Hematopoietic multipotent progenitor cell treated with erythropoietin and hydrocortisone succinate and interleukin-3 and kit ligand, for 4 days (in vitro differentiated cells): ENCODE measurements at places on chromosomes 12 and 14.

DNA sequence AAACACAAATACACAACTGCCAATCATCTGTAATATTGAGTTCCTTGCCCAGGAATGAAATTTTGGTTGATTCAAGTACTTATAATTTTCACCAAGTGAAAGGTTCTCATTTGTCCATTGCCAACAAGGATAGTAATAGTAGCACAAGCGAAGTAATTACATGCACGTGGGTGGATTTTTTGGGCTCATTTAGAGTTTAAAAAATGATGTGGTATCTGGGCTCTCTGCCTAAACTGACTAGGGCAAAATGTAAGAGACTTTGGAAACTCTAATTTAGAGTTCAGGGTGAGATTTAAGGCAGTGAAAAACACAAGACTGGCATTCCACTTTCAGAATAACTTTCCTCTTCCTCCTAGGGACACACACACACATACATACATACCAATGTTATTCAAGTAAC, 111.7 kb downstream of the MYRFL start:
- DNase-seq = no peak

DNA sequence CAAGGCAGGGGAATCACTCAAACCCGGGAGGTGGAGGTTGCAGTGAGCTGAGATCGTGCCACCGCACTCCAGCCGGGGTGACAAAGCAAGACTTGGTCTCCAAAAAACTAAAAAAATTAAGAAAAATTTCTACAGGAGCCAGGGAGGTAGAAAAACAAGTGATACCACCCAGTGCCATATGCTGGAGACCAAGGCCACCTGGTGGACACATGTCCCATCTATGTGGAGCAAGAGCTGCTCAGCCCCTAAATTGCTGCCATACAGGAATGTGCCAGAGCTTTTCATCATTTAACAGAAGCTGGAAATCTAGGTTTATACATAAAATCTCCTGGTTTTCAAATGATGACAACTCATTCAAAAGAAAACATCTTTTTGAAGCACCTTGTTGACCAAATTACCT, 61.4 kb upstream of the ELK3 start:
- DNase-seq = peak; percentile 81

DNA sequence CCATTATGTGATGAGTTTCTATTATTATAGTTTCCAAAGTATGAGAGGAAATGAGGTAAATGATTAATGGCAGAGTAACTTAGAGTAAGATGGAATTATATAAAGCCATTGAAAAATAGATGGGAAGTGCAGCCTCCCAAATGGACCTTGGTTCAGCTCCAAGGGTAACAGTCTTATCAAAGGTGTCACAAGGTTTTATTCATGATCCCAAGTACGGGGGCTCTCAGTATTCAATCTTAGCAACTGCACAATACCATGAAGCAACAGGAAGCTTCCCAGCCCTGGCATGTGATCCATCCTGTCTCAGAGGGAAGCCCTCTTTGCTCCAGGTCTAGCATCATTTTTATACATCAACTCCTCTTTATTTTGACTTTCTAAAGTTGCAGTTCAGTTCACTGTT, 948.2 kb downstream of the GALC start:
- no peak for DNase-seq

DNA sequence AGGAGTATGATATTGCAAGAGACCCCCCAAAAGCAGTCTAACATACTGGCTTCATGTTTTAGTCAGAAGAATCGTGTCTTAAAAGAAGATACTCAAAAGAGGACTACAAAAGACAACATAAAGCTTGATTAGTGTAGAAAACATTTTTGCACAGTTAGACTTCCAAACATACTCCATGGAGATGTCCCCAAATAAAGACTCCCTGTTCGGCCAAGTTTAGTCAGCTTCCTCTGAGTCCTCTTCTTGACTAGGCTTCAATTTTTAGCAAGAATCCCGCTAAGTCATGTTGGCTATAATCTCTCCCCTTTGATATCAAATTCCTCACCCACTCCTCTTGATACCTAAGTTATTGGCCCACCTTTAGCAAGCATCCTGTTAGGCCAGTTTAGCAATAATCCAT, 298.0 kb downstream of the RMST start:
- no peak for DNase-seq

- DNase-seq = no peak
Observed at GRCh38 chr12:100936661-100937060, 142.1 kb downstream of the ANO4 start.

DNA sequence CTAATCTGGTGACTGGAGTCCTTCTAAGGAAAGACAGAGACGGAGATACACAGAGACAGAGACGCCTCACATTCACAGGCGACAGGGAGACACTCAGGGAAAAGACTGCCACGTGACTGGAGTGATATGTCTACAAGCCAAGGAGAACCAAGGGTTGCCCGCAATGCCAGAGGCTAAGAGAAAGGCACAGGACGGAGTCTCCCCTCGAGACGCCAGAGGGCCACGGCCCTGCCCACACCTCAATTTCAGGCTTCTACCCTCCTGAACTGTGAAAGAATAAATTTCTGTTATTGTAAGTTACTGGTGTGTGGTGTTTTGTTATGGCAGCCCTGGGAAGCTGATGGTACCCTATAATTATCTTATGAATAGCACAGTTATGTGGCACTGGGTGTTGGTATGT, 11.6 kb upstream of the RAN start:
- no peak for DNase-seq

DNA sequence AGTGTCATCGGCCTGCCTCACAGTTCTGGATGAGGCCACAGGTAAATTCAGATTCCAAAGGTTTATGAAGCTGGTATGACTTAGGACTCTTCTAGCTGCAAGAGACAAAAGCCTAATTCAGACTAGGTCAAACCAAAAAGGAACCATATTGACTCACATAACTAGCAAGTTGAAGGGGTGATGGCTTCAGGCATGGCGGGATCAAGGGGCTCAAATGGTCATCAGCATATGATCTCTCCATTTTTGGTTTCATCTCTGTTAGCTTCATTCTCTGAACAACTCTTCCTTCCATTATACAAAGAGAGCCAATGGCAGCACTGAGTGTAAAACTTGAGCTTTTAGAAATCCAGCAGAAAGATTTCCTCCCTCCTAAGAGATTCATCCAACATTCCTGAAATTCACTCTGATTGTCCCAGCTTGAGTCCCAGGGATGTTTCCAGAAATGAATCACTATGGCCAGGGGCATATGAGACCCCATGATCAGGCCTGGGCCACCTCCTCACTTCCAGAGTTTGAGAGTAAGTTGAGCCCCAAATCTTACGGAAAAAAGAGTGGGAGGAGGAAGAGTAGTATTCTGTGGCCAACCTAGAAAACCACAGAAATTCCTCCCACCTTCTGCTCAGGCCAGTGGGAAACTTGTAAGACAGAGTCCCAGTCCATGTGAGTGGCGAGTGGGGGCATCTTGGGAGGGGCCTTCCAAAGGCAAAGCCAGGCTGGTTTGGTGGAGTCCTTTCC, 2.0 kb upstream of the MAP1LC3B2 start:
- peak; percentile 24 for DNase-seq
